ENCODE measurements at places on chromosomes 1 and 21.
A peak's percentile ranks its signal among the peaks of the same experiment; 100 is the strongest.

DNA sequence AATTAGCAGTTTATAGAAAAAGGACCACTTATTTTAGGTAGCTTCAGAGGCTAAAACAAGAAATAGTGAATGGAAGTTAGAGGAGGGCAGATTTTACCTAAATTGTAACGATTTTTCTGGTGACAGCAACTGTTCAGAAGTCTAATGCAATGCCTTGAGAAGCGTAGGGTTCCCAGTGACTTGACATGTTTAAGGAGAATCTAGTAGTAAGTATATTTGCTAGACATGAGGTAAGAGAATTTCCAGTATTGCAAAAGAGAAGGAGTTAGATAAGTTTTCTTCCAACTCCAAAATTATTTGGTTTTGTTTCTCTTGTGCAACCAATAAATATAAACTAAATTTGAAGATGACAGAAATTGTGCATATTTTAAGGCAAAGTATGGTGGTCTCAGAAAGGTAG, 140.0 kb downstream of the SMYD3 start:
- no peak for DNase-seq

- peak; percentile 81 for DNase-seq
Measured at GRCh38 chr1:59229138-59229537, 67.8 kb upstream of the FGGY start.

DNA sequence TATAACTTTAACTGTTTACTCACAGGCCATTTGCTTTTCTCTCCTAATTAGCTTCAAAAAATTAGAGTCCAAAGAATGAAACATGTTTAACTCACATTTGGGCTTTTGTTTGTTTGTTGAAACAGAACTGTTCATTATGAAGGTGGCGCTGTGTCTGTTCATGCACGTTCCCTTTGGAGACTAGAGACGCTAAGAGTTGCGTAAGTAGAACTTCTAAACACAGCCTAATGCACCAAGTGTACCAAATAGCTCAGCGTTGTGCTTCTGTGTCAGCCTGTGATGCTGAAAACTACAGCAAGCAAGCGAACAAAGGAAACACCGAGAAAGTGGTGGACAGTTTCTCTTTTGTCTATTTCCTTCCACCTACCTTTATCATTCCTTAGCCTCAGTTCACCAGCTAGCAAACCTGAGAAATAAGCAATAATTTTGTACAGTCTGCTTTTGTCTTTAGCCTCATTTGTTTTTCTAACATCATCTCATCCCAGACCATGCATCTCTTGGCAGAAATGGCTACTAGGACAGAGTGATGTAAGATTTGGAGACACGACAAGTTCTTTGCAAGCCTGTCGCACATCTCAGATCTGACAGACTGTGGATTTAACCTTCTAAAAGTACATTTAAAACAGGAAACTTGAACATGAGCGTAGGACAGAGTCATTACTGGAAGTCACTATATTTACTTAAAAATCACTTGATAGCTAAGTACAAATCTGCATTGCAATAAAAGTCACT, 375.1 kb downstream of the RYR2 start:
- no peak for DNase-seq

GRCh38 chr1:239963856-239964255, 127.8 kb upstream of the FMN2 start:
- DNase-seq, result no peak

DNA sequence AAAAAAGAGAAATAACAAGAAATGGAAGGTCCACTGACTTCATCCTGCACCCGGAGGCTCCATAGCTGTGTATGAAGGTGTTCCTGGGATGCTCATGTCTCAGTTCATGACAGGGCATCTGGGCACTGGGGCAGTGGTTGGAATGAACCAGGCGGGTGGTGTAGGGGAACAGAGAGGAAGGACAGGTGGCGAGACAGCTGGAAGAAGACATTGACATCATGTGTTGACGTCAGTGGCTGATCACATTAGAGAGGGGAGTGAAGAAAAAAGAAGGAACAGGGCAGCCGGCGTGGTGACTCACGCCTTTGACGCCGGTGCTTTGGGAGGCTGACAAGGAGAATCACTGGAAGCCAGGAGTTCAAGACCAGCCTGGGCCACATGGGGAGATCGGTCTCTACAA, 50.1 kb downstream of the HUNK start:
- no peak for DNase-seq

DNA sequence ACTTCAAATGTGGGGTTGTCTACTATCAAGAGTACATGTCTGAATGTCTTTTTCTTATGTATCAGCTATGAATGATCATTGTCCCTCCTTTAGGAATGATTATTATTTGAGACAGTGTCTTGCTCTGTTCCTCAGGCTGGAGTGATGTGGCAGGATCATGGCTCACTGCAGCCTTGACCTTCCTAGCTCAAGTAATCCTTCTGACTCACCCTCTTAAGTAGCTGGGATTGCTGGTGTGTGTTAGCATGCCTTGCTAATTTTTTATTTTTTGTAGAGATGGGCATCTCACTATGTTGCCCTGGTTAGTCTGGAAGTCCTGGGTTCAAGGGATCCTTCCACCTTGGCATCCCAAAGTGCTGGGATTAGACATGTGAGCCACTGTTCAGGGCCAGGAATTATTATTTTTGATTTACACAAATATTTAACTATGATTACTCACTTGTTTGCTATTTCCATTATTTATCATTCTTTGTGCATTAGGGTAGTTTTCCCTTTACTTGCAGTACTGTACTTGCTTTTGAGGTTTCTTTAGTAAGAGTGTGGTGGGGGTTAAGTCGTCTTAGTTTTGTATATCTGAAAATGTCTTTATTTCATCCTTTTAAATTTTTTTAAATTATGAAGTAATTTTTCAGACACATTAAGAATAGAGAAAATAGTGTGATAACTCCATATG, 12.8 kb downstream of the S100A7 start:
- DNase-seq, result no peak

DNA sequence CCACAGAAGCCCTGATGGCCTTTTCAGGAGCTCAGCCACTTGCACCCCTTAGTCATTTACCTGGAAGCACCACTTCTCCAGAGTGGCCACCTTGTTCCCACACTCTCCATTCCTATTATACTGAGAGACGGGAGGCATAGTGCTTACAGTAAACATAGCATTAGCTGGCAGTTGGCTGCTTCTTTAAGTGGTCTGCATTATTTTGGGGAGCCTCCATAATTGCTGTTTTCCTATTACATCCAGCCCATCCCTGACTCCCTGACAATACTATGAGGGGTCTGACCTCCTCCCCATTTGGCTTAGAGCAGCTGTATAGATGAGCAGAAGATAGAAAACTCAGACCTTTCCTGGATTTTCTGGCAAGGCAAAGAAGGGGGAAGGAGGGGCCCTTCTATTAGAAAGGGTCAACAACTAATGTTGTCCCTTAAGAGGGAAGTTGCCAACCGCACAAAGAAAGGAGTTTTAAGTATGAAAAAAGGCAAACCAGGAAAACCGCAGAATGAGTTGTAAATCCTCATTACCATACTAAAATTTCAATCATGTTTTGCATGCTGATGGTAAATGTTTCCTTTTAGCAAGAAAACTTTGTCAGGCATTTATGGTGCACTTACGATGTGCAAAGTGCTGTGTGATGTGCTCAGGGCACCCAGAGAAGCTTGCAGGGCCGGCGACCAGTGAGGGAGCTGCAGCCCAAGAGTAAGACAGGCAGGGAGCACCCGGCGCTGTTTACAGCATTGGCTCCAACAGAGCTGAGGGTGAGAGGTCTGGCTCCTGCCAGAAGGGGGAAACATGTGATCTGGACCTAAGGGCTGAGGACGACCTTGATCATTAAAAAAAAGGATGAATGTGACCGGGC, 167.3 kb downstream of the ZZZ3 start:
- no peak for DNase-seq

GRCh38 chr21:44436958-44437357, 18.4 kb upstream of the LRRC3 start:
- no peak for DNase-seq

DNA sequence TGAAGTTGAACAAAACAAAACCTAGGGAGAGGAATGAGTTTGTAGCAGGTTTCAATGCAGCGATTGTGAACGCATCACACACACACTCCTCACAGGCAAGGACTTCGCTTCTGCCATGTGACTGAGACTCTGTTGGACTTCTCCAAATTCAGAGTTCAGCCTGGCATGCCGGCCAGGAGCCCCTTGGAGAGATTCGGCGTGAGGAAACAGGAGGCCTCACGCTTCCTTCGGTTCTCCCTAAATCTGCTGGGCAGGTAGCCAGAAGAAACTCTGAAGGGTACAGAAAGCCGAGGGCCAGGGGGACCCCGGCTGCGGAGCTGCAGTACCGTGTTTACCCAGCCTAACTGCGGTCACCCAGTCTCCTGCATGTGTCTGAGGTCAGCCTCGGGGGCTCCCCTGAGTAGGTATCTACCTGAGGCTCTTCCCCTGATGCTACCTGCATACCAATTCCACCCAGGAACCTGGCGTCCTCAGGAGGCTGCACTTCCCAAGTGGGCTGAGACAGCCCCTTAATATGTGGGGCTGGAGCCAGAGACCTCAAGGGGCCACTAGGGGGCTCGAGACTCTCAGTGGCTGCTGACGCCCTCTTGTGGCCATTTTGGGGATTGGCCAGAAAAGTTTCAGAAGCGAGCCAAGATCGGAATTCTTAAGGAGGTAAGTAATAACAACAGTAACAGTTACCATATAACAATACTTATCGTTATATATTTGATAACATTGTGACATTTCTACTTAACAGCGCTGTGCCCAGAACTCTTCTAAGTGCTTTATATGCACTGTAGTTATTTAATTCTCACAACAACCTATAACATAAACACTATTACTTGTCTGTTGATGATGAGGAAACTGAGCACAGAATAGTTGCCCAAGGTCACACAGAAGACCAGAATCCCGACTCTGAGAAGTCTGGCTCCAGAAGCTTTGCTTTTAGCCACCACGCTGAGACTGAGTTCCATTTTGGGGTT, 2.7 kb upstream of the ANXA9 start:
- DNase-seq, result peak; percentile 87

- DNase-seq, result no peak
Measured at GRCh38 chr1:160369087-160369486, 2.2 kb downstream of the NHLH1 start.

- DNase-seq, result no peak
Measured at GRCh38 chr1:163074004-163074403, 4.8 kb downstream of the RGS4 start.

- no peak for DNase-seq
Measured at GRCh38 chr1:10444795-10445397, 4.9 kb upstream of the CORT start.

DNA sequence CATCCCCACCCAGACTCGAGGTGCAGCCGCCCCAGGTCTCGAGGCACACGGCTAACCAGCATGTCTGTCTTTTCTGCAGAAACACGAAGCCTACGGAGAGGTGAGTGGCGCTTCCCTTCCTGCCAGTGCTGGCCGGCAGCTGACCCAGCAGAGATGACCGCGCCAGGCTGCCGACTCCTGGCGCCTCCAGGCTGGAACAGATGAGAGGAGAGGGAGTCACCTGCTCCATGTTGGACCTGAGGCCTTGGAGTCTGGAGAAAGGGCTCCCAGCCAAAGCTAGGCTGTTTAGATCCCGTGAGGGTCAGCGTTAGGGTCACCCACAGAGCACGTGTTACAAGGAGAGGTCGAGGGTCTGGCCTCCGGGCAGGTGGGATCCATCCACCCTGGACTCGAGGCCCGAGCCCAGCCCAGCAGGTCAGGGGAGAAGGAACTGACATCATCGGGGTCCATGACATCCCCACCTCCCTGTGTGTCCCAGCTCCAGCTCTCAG, 14.9 kb downstream of the COL6A2 start:
- no peak for DNase-seq

DNA sequence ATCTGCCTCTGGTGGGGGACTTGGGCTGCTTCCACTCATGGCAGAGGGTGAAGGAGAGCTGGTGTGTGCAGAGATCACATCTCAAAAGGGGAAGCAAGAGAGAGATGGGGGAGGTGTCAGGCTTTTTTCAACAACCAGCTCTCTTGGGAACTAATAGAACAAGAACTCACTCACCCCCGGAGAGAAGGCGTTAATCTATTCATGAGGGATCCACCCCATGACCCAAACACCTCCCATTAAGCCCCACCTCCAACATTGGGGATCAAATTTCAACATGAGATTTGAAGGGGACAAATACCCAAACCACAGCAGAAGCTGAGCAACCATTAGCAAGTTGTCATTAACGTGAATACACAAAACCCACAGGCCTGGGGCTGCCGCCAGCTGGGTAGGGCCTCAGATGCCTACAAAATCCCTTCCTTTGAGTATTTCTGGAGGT, 12.0 kb upstream of the VWA5B1 start:
- DNase-seq, result no peak

GRCh38 chr1:51570063-51570710, 46.7 kb upstream of the OSBPL9 start:
- no peak for DNase-seq

DNA sequence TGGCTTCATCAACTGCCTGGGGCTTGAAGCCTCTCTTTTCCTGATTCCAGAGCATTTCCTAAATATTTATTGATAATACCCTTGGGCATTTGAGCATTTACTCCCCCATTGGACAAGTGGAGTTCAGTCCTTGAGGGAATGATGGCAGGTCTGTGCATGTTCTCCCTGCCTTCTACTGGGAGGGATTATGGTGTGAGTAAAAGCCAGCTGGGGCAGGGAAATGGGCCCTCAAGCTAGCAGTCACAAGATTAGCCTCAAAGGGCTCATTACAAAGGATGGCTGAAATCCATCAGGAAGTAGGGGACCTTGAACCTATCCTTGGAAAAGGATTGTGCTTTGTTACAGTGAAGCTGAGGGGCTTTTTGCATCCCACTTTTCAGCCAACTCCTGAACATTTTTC, 24.2 kb upstream of the OSBPL9 start:
- no peak for DNase-seq

DNA sequence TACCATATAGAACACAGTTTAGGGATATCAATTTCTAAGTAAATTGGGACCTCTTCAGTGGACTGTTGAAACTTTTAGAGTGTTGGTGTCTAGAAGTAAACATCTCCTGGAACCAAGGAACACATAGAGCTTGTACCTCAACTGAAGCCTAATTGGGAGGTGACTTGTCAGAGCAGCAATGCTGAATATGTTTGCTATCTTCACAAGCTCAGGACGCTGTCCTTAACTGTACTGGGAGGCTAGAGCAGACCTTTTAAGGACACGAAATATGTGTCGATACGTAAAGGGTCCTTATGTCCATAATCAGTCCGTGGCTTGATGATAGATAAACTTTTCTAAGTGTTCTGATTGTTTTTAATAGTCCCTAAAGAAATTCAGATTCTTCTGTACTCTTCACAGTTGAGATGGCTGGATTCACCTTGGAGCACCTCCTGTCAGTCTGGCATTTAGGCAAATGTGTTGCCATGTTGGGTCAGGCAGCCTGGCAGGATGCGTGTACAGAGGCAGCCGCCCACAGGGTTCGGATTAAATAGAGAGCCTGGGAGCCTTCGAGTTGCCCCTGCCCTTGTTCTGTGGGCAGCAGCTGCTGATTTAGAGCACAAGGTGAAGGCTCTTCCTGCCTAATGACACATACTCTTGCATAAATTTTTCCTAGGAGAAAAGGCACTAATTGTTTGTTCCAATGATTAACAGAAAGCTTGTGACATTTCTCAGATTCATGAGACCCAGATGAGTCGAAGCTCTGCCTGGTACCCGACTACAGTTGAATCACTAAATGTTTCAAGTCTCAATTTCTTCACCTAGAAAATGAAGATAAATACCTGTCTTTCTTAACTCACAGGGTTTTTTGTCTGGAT, 3.6 kb downstream of the ACTN2 start:
- no peak for DNase-seq

GRCh38 chr1:202965422-202965821, 1.6 kb downstream of the CYB5R1 start:
- no peak for DNase-seq
